ENCODE measurements at places on chromosomes 16 and 17.
A peak's percentile ranks its signal among the peaks of the same experiment; 100 is the strongest.

DNA sequence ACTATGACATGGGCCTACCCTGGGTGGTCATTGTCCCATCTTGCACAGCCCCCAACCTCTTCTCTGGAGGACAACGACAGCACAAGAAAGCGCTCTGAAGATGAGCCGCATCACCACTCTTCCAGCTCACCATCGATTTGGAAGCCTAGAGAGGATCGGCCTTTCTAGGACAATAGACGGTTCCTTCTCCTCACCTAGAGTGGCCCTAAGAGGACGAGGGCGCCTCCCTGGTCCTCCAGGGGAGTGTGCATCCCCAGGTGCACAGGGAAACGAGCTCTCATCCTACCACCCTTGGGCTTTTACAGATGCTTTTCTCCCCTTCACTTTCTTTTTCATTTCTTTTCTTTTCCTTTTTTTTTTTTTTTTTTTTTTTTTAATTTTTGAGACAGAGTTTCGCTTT is 20.3 kb upstream of the SLC52A1 start:
- no peak for DNase-seq

- DNase-seq, result no peak
Measured at GRCh38 chr16:83040174-83040573, 413.4 kb downstream of the CDH13 start.

DNA sequence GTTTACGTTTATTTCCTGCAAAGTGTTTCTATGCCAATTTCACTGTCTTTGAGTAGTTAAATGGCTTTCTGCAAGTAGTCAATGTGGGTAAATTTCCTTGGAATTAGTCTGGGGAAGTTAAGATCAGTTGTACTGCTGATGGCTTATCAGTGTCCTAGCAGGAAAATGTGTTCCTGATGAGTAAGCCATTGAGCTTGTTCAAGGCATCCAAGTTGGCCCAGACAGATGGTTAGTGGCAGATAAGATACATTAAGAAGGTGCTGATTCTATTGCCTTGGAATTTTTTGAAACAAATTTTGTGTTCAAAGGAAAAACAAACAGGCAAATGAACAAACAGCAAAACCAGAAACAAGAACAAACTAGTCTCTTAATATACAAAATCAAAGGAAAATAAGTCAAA is 258.4 kb downstream of the MAP2K6 start:
- DNase-seq, result no peak

- peak; percentile 82 for DNase-seq
Measured at GRCh38 chr17:7436556-7437368, 1.5 kb downstream of the TMEM102 start.

GRCh38 chr17:41490000-41490990 is 585 bp upstream of the KRT36 start:
- no peak for DNase-seq
